Sigmoid colon (tissue), 7 donors: ENCODE measurements at places on chromosomes 5 and 9. TPM values are rescaled to one million over a fixed set of nuclear protein-coding genes. Genes with fewer than 3 reads are reported as not detected.

GRCh38 chr9:5186416-5187169 is 1.2 kb upstream of the INSL6 start:
- no peak for DNase-seq

DNA sequence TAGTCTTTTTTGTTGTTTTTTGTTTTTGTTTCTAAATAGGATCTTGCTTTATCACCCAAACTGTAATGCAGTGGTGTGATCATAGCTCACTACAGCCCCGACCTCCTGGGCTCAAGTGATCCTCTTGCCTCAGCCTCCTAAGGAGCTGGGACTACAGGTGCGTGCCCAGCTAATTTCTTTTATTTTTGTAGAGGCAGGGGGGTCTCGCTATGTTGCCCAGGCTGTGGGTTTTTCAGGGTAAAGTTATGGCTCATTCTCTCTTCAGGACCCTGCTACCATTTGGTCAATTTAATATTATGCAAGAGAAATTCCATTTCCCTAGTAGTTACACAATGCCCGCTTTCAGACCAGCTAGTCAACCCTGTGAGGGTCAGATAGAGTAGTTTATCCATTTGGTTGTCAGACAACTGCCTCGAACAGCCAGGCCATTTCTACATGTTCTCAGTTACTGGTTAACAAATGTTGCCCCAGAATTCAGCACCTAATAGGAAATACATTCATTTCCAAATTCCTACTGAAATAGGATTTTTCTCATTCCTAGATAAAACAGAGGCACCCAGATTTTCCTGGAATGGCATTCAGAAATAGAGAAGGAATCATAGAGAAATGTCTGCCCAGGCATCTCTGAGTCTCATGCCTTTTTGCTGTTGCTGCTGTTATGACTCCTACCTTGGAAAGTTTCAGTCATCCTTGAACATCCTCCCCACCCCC is 6.4 kb upstream of the GLIS3 start:
- DNase-seq: no peak

DNA sequence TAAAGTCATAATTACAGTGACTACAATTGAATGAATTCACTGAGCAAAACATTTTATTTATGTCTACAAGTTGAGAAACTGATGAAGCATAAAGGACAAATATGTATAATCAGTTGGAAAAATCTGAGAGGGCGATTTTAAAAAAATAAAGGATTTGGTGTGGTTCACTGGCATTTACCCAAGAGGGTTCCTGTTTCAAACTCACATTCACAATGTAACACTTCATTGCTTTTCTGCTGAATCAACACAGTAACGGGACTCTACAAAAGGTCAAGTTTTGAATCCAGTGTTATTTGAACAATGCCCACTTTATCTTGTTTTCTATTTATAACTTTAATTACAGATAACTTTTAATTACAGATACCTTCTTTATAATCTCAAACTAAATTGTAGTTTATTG is 138.6 kb downstream of the NUDT12 start:
- DNase-seq: no peak

GRCh38 chr9:133457233-133457632 is 2.5 kb upstream of the CACFD1 start:
- DNase-seq: no peak

Gene ATP10B
- total RNA-seq: 0.16 TPM

- DNase-seq: no peak
Measured at GRCh38 chr5:127804886-127805426, 101.8 kb downstream of the CCDC192 start.

GRCh38 chr5:66757219-66757833 is 161.1 kb downstream of the MAST4 start:
- no peak for DNase-seq

GRCh38 chr5:158079097-158079496 is 220.2 kb upstream of the CLINT1 start:
- DNase-seq: no peak

Gene ADAMTSL1
- total RNA-seq: 9.3 TPM
